Stimulated activated CD8-positive, alpha-beta memory T cell treated with anti-CD3 and anti-CD28 coated beads, Interleukin-4, amount 100 ng/mL, for 24 hours (primary cell): ENCODE measurements at places on chromosomes 6 and 20.

DNA sequence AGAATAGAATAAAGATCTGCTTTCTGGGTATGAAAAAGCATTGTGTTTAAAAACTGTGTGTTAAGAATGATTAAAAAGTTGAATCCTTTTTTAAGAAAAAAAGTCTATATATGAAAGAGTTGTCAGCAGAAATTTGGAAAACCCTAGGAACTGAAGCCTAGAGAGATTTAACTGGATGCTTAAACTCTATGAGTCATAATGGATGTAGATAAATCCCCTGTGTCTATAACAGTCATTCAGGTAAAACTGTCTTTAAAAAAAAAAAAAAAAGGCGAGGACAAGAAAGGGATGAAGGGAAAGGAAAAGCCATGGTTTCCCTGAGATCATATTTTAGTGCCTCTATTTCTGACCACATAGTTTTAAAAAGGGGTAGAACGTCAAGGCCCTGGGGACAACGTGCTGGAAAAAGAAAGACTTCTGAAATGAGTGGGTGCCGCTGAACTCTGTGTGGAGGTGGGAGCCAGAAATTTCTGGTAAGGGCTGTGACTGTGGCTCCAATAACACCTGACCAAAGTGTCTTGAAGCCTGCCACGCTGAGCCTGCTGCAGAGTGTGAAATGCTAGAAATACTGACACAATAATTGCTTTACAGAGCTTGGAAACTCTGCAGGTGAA lies 302.6 kb upstream of the ARID1B start:
- no peak for DNase-seq

DNA sequence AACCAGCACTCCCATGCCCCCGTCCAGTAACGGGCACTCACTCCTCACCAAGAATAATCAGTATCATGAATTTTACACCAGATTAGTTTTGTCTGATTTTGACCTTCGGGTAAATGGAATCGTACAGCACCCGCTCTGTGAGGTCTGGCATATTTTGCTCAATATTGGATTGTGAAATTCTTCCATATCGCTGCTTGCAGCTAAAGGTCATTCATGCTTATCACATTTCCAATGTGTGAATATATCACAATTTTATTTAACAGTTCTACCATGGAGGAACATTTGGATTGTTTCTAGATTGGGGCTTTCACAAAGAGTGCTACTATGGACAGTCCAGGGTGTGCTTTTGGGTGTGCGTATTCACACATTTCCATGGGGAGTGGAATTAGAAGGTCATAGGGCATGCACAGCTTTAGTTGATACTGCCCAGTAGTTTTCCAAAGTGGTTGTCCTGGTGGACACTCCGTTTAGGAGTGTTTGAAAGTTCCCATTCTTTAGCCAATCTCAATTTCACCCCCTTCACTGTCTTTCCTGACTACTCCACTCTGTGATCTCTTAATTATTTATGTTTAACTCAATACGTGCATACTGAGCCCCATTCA lies 86.6 kb downstream of the ISM1 start:
- DNase-seq, result no peak

DNA sequence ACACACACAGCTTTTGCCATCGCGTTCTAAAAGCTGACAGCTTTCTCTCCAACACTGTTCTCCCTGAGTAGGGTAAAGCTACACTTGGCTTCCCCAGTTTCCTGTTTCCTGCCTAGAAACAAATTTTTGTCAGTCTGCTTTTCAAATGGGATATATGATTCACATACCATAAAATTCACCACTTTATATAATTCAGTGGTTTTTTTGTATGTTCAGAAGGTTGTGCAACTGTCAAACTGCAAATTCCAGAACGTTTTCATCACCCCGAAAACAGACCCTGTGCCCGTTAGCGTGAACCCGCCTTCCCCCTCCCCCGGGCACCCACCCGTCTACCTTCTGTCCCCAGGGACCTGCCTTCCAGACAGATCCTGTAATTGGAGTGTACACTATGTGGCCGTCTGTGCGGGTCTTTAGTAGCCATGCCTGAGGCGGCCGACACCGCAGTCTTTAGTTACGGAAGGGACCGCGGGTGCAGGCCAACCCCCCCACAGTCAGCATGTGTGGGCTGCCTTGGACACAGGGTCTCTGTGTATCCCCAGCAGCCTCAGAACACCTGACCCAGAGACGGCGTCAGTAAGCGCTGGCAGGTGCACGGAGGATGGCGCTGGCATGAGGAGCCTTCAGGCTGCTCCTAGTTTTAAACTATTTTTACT lies 16.6 kb downstream of the HRH3 start:
- DNase-seq, result no peak

DNA sequence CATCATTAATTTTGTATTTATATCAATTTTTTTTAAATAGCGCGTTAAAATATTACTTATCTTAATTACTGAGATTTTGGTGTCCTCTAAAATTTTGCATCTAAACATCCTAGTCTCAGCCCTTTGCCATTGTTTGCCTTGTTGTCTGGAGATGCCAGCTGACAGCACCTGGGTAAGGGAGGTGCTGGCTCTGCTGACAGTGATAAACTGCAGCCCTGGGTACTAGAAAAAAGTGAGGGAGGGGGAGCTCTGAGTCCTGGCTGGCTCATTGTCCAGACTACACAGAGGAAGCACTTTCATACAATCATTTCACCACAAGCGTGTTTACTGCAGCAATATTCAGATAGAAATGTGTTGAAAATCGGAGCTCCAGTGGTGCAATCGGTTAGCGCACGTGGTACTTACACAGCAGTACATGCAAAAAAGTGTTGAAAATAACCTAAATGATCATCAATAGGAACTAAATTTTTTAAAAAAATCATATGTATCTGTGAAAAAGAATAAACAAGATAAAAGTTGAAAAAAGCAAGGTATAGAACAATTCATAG lies 18.5 kb upstream of the UBR2 start:
- DNase-seq, result no peak

GRCh38 chr6:25882051-25882496 lies 8.0 kb upstream of the SLC17A3 start:
- DNase-seq, result peak; percentile 22

DNA sequence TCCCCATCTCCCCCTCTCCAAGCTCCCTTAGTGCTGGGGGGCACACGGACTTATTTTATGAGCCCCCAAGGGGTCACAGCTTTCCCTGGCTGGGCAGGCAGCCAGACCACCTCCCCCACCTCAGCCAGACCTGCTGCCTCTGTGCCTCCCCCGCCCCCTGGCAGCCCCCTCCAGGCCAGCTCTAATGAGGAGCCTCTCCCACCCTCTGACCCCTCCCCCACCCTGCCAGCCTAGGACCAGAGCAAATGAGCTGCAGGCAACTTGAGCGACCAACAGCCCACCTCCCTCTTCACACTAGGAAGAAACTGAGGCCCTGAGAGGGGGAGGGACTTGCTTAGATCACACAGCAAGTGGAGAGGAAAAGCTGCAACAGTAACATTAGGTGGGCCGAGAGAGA lies 1.9 kb downstream of the GDF5 start:
- no peak for DNase-seq

- no peak for DNase-seq
Observed at GRCh38 chr6:30942338-30943060, 1.7 kb downstream of the MUCL3 start.

DNA sequence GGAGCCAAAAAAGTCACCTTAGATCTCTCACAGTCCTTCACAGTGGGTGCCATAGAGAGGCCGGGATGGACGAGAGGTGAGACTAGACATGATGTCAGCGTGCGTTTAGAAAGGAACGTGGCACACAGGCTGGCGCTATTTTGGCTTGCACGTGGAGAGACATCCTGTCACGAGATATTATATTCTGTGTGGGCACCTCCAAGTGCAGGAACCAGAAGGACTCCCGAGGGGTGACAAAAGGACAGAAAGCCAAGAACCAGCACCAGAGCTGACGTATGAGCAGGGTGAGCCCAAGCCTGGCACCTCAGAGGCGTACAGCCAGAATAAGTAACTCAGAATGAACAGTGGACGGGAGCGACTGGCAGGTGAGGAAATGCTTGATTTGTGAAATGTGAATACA lies 49.9 kb upstream of the QKI start:
- DNase-seq, result no peak

- DNase-seq, result no peak
Observed at GRCh38 chr6:139970591-139970991, 596.1 kb upstream of the CITED2 start.

DNA sequence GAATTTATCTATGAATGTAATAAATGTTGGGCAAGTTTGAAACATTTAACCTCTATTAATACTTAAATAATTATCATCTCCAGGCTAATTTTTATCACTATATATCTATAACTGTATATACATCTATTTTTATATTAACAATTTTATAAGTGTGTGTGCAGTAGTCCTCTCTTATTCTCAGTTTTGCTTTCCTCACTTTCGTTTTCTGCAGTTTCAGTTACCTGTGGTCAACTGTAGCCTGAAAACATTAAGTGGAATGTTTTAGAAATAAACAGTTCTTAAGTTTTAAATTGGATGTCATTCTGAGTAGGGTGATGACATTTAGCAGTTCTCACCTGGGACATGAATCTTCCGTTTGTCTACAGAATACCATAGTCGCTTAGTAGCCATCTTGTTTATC lies 379.4 kb upstream of the MAN1A1 start:
- no peak for DNase-seq

DNA sequence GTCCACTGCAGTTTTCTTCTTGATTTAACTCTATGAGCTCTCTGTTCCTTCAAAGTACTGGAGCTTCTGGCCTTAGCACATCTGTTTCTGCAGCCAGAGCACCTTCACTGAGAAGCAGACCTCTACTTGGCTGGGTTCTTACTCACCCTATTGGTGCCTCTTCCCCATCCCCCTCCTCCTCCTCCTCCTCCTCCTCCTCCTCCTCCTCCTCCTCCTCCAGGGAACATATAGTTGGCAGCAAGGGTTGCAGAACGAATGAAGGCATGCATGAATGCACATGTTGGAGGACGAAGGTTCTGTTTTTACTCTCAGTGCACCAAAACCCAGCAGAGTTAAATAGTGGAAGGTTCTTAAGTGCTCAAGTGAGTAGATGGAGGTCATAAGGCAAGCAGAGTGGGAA lies 141.0 kb upstream of the ESR1 start:
- no peak for DNase-seq

DNA sequence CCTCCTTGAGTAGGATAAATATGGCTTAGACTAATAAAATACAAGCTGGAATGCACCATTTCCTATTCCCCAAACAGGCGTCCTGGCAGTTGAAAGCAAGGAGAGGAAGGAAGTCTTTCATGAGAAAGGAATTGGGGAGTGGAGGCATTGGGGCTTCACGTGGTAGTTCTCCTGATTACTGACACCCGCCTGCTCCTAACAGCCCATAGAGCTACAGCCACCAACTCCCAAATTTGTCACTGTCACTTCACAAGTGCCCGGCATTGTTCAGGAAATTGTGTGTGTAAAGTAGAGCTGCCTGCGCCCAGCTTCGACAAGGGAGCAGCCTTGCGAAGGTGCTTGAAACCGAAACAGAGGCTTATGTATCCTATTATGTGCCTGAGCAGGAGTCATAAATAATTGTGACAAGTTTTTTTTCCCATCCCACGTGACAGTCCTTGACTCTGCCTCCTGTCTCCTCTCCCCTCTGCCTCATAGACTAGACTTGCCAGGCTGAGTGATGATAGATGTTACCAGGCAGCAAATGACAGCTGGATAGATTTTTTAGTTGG lies 301.7 kb upstream of the ZFP64 start:
- no peak for DNase-seq

GRCh38 chr20:62202083-62202395 lies 18.0 kb downstream of the HRH3 start:
- no peak for DNase-seq

DNA sequence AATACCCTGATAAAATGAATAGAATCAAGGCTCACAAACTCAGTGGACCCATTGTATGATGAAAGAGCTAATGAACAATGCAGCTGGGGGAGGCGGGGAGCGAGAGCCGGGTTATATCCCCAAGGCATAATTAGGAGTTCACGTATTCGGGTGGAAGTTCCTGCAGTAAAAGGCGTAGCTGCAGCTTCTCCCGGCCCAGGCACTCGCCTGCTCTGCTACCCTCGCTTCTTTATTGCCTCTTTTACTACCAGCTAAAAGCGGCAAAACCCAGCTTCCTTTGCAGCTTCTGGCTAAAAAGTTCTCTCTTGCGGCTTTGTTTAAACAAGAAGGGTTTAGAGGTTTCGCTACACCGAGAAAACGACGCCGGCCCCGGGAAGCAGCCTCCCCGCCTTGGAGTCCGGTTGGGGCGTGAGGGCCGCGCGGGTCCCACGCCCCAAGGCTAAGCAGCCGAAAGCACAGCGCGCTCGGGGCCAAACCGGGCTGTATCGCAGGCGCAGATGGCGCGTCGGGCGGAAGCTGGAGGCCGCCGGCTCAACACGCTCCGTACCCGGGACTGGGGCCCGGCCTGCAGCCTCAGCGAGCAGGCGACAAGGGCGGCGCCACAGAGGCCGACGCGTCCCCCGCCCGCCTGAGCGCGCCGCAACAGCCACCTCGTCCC lies 1.6 kb downstream of the ZBTB2 start:
- DNase-seq, result no peak

GRCh38 chr6:18976966-18977365 lies 589.8 kb downstream of the RNF144B start:
- no peak for DNase-seq

- DNase-seq, result no peak
Observed at GRCh38 chr6:35967076-35967774, 46.3 kb upstream of the SRPK1 start.

DNA sequence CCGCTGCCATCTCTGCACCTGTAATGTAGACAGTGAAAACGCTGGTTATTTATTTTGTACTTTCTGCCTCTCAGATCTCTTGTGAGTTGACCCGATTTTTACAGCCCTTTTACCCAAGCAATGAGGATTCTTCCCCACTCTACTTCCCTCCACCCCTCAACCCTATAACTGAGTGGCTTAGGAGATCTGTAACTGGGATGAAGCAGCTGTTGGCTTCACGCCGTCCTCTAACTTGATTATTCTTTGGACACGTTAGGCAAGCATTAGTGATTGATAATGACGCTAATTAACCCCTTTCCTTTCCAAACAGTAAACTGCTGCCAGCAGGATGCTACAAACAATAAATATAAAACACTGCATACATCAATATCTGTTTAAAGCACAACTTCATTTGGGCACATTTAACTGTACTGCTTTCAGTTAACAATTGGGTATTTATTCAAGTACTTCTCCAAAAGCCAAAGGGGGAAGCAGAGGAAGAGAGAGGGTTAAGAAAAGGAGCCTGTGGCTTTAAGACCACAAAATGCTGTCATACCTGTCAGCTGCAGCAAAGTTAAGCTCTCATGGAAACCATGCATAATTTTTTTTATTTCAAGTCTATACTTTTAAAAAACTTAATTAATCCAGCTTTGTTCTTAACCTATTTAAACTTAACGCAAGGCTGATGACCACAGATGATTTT lies 21.2 kb downstream of the TFAP2A start:
- DNase-seq, result no peak

GRCh38 chr20:58107533-58107932 lies 120.9 kb downstream of the ANKRD60 start:
- no peak for DNase-seq

- DNase-seq, result peak; percentile 37
Observed at GRCh38 chr6:29834564-29835436, 7.2 kb downstream of the HLA-G start.

DNA sequence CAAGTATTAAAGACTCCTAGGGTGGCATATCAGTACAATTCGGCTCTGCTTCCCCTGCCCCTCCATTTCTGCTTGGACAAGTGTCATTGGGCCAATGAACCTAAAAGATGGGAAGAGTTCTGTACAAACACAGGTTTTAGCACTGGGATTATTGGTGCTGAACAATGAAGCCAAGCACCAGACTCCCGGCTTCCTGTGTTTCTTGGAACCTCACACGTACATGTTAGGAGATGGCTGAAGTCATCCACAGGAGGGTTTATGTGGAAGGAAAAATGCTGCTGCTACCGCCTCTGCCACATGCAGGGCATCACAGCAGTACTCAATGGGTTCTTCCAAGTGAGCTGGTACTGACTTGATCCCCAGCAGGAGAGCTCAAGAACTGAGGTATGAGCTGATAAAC lies 49.7 kb downstream of the TNFRSF21 start:
- DNase-seq, result no peak
